ENCODE measurements at places on chromosomes 3 and 15.

- no peak for DNase-seq
Observed at GRCh38 chr15:93071469-93071936, 17.5 kb downstream of the RGMA start.

DNA sequence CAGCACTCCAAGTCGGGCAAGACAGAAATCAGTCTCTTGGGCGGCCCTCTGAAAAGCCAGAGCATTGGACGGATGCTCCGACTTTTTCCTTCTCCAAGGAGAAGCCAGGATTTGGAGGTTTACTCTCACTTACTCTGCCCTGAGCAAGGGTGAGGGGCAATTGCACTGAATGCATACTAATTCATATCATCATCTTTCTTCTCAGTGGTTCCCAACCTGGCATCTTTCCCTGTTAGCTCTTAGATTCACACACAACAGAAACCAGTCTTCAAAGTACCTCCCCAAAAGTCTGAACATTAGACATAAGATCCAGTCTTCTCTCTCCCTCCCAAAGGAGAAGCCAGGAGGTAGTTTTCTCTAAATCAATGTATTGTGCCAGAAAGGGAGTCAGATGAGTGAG lies 219.2 kb downstream of the GREM1 start:
- DNase-seq, result no peak

GRCh38 chr15:59817834-59818233 lies 128.7 kb upstream of the BNIP2 start:
- no peak for DNase-seq

GRCh38 chr3:13750215-13750614 lies 129.7 kb downstream of the WNT7A start:
- no peak for DNase-seq

- no peak for DNase-seq
Observed at GRCh38 chr3:123276346-123277006, 74.7 kb downstream of the SEC22A start.

DNA sequence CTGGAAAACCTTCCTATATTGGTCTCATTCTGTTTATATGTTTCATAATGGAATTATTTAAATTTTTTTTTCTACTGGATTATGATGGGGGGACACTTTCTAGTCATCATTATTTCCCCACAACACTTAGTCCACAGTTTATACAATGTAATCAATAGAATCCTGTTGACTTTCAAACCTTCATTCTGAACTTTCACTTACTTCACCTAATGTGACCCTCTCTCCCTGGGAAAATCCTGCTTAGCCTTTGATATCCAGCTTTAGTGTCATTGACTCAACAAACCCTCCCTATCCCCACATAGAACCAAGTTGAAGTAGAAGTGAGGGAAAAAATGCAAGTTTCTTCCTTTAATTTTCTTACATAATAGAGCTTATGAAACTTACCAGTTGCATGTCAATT lies 666.0 kb downstream of the MECOM start:
- DNase-seq, result no peak

DNA sequence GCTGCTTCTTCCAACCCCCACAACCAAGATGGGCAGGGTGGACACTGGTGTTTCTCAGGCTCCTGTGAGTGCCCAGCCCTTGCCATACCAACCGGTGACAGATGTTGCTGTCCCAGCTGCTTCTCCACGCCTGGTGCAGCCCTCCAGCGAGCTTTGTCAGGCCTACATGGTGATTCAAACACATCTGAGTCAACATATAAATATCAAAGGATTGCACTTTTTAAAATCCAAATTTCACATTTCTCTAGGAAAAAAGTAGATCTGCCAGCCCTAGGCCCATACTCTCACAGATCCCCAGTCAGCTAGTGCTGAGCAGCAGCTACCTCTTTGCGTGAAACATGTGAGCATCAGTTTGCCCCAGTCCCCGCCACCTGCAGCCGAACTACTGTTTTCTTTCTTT lies 52.7 kb downstream of the RPN1 start:
- DNase-seq, result no peak

GRCh38 chr3:35651851-35652250 lies 12.5 kb downstream of the ARPP21 start:
- DNase-seq, result no peak

DNA sequence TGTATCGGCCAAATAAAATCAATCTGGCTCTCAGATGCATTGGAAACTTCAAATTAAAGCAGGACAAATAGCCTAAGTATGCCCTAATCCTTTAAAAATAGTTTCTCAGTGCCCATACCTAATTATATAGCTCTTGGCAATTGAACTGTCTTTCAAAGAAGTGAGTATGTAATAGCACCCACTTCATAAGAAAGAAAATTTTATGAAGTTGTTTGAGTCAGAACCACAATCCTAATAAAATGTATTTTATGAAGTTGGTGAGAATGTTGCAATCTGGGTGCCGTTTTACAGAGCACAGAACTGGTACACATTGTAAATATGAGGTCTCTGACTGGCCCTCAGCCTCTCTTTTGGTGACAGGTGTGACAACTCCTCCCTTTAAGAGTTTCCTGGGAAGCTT lies 45.4 kb downstream of the EPHB1 start:
- no peak for DNase-seq

GRCh38 chr15:44535523-44536301 lies 1.2 kb upstream of the EIF3J start:
- peak; percentile 35 for DNase-seq

- DNase-seq, result peak; percentile 20
Observed at GRCh38 chr3:104102386-104102785, 1264.3 kb upstream of the ALCAM start.

GRCh38 chr3:128245460-128245859 lies 92.2 kb downstream of the EEFSEC start:
- DNase-seq, result no peak

GRCh38 chr3:175988401-175988800 lies 1129.3 kb downstream of the NAALADL2 start:
- DNase-seq, result no peak

All from suppressor macrophage treated with lipopolysaccharide for 1 hour (primary cell).